DND-41 (cell line): ENCODE measurements at places on chromosomes 12 and 14.

GRCh38 chr14:101199028-101199770 lies 295.7 kb upstream of the RTL1 start:
- no peak for DNase-seq

GRCh38 chr12:51217968-51218606 lies at the start of gene POU6F1:
Gene POU6F1, minus strand, starts transcription at chr12:51218062. Its CDS starts 11,226 bp downstream, at chr12:51206836.
- peak; percentile 73 for DNase-seq

DNA sequence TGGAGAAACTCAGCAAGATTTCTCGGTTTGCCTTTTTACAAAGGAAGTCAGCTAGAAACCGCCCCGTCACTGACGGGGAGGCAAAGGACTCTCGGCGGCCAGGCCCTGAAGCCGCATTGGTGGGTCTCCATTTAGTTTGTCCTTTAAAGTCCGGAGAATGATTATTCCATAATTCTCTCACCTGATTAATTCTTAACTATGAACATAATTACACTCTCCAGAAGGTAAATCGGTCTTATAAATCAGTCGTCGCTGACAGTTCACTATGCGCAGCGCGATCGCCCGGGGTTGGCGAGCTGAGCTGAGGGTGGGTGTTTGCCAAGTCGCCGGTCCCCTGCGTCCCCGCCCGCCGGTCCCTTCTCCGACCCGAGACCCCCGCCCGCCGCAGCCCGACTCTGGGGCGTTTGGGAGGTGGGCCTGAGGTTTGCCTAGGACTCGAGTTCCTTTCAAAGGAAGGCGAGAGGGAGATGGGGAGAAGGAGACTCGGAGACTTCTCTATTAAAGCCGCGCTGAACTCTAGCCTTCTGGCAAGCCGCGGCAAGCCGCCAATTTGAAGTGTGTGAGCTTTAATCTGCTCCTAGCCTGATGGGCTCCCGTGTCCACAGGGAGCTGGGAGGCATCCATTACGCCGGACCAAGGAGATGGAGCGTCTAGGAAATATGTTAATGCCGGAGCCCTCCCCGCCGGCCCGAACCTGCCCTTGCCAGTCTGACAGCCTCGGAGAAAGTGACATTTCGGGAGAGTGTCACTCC lies 392.9 kb downstream of the NOVA1 start:
- DNase-seq: no peak

DNA sequence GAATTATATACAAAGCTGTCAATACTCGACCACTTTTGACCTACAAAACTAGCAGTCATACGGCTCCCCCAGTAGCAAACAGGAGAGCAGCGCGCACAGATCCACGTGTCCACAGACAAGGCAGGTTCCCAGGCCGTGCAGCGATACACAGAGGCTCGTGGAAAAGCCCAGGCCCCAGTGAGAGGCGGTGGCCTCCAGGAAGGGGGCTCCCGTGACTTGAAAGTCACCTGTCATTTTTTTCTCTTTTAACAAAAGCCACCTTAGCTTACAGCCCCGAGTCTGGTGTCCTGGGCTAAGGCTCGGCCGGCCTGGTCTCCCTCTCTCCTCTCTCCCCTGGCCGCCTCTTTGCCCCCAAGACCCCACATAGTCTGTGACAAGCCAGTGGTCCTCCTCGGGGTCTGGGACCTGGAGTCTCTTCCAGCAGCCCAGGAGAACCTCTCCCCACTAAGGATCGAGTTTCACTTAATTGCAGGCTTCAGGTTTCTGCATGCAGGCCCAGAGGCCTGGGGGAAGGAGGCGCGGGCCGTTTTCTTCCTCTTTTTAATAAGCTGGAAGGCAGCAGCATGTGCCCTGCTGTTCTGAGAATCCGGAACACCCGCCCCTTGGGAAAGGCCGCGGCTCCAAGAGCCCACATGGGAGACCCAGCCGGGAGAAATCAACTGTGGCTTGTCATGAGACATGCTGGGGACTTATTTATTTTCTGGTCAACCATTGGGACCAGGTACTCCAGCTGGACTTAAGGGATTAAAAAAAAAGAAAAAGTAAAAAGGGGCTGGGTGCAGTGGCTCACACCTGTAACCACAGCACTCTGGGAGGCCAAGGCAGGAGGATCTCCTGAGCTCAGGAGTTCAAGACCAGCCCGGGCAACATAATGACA lies 15.9 kb downstream of the NCOR2 start:
- DNase-seq: no peak

GRCh38 chr12:27861428-27862167 lies 81.6 kb upstream of the MANSC4 start:
- peak; percentile 22 for DNase-seq

- no peak for DNase-seq
These were observed 176.1 kb downstream of the SLC25A21 start for GRCh38 chr14:36996133-36996856.

- no peak for DNase-seq
These were observed 548.8 kb downstream of the AACS start for GRCh38 chr12:125614058-125614457.

DNA sequence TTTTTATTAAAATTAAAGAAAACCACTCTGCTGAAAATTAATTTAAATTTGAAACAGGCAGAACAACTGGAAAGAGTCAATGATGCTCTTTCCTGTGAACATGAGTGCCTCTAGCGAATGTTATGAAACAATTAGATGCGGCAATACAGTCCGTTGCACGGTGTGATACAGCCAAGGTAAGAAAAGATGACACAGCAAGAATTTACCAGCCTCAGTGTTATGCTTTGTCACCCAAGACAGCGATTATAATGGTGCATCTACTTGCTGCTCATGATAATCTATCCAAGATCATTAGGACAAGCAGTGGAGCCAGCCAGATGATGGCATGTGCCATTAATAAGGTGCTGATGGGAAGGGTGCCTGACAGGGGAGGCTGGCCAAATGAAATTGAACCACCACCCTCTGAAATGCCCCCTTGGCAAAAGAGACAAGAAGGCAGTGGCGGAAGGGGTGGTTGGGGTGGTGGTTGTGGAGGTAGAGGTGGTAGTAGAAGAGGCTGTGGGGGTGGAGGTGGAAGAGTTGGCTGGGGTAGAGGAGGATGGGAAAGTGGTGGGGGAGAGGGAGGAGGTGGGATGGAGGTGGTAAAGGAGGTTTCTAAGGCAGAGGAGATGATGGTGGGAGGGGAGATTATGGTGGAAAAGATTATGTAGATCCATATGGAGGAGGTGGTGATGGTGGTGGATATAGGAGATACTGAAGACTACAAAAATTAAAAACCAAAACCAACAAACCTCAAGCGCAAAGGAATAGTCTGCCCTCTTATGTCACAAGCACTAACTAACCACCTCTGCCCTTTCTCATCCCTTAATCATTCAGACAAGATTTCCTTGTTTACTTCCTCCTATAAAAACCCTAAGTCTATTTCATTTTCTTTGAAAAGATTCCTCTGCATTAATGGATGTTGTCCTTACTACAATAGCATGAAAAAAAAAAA lies 4.0 kb upstream of the RESF1 start:
- no peak for DNase-seq

GRCh38 chr12:108327621-108328344 lies 11.3 kb downstream of the CMKLR1 start:
- no peak for DNase-seq

- no peak for DNase-seq
These were observed 133.9 kb downstream of the STXBP6 start for GRCh38 chr14:24915958-24916595.

DNA sequence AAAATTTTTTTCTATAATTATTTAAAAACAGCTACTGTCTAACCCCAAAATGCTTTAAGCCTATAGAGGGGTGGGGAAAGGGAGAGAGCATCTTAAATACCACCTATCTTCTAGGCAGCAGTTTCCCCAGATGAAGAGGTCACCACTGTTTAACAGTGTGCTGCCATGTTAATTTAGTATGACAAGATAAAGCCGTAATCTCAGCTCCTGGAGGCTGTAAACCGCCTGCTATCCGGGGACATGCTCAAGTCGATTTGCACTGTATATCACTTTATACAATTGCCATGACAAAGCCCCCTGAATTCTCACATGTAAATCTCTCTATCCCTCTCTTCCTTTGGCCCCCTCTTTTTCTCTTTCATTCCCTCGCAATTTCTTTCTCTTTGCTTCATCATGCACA lies 68.5 kb downstream of the SOX5 start:
- no peak for DNase-seq

GRCh38 chr12:15429262-15429661 lies 107.0 kb downstream of the PTPRO start:
- no peak for DNase-seq

GRCh38 chr12:83958997-83959396 lies 953.6 kb downstream of the SLC6A15 start:
- DNase-seq: no peak

DNA sequence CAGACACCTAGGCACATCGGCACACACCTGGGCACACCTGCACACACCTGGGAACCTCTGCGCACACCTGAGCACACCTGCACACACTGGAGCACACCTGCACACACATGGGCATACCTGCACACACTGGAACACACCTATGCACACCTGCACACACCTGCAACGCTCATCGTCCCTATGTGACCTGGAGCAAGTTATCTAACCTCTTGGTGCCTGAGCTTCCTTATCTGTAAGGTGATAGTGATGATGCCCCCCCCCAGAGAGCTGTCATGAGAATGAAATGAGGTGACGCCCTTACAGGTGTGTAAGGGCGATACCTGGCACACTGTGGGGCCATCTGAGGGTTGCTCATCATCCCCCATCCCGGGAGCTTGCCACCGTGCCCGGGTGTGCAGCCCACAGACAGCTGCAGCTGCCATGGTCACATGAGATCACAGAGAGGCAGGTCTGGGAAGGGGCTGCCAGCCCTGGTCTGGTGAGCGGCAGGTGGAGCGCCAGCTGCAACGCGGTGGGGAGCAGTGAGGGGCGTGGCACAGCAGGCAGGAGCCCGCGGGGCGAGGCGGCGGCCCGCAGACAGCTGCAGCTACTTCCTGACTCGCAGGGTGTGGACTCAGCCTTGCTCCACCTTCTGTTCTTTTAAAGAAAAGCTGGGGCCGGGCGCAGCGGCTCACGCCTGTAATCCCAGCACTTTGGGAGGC lies 59.9 kb upstream of the FBRSL1 start:
- DNase-seq: peak; percentile 87

GRCh38 chr12:94841904-94842610 lies 161.4 kb downstream of the NDUFA12 start:
- DNase-seq: no peak

GRCh38 chr14:23481362-23481970 lies 12.0 kb downstream of the NGDN start:
- peak; percentile 31 for DNase-seq

GRCh38 chr12:104182144-104182543 lies 33.4 kb upstream of the TXNRD1 start:
- DNase-seq: no peak

DNA sequence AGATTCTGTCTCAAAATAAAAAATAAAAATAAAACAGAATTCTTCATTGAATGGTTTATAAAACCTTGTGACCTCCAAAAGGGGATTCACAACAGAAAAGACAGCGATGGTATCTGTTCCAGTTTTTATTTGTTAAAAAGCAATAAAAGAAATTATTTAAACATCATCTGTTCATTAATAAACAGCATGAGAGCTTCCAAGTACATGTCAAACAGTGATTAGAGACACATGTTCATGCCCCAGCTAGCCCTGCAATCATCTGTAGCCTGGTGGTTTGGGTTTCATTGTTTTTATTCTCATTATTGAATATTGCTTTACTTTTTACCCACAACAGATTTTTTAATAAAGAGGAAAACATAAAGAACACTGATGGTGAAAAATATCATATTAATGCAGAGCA lies 173.3 kb downstream of the ANO2 start:
- DNase-seq: no peak

GRCh38 chr14:103634156-103634555 lies 5.1 kb downstream of the KLC1 start:
- DNase-seq: no peak

DNA sequence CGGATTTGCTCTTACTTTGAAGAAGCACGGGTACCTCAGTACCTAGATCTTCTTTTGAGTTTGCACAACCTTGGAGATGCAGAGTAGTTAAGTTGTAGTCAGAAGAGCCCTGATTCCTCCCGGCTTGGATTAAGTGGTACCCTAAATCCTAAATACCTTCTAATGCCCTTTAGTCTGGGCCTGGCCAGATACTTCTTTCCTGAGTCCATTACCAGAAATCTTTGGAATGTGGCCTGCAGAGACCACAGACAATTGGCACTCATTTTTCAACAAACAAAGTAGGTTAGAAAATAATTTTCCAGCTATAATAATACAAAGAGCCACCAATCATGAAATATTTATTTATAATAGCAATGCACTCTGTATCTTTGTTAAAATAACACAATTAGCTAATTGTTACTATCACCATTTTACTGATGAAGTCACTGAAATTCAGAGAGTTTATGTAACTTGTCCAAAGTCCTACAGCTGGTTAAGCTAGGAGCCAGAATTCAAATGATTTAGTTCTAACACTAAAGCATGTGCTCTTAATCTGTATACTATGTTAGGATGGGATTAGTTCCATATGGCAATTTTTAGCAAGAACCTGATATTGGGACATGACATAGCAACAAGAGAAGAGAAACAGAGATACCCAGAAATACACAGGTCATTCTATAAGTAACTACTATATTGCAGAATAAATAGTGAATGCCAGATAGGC lies 132.1 kb upstream of the PDZRN4 start:
- DNase-seq: no peak

- DNase-seq: no peak
These were observed 22.2 kb upstream of the TRPV4 start for GRCh38 chr12:109855377-109855776.

DNA sequence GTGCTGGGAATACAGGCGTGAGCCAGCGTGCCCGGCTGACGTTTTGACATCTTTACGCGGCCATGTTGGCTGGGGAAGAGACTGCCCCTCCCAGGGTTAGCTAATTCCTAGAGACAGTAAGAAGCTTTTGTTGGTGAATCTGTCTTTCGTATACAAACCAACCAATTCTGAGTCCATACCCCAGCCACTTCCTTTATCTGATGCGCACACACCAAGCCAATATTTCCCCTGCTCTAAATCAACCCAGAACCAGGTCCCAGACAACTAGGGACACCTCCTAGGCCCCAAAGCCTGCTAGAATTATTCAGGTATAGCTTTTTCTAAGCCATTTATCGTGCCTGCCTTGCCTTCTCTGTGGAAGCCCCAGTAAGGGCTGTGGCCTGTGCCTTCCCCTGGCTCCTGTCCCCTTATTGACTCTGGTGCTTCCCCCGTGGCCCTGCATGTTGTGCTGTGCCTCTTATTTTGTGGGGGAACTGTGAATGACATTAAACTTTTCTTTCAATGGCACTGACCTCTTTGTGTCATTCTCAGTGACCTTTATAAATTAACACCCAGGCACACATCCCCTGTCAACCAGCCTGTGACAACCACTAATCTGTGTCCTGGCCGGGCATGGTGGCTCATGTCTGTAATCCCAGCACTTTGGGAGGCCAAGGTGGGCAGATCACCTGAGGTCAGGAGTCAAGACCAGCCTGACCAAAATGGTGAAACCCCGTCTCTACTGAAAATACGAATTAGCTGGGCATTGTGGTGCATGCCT lies 10.7 kb upstream of the EVL start:
- no peak for DNase-seq
